ENCODE measurements at places on chromosomes 7 and 10.

DNA sequence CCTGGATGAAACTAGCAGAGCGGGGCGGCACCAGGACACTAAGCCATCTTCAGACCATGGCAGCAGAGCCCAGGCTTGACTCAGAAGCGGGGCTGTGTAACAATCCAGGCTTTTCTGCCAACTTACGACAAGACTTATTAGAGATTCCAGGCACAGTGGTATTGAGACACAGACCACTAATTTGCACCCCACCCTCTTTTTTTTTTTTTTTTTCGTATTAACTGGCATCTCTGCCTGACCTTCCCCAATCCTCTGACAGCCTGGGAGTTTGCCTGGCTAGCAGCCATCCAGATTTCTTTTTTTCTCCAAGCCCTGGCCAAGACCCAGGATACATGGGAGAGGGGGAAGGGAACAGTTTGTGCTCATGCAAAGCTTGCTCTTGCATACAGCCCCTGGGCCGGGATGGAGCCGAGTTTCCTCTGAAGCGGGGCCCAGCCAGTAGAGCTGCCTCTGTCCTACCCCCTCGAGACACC lies 182.4 kb downstream of the PLXNA4 start:
- H3K4me1 ChIP-seq = no peaks in the 10 kb centered on the region
- H3K4me3 ChIP-seq = no peak overlapping the region
- no peak for DNase-seq
- H3K27me3 ChIP-seq = no peaks in the 10 kb centered on the region
- no peaks in the 10 kb centered on the region for H3K36me3 ChIP-seq

- H3K4me3 ChIP-seq = no peak overlapping the region
- no peak overlapping the region for H3K27ac ChIP-seq
- H3K27me3 ChIP-seq = no peaks in the 10 kb centered on the region
- DNase-seq = no peak
Observed at GRCh38 chr7:125664625-125665024, 735.0 kb upstream of the POT1 start.

GRCh38 chr7:27159266-27160144 lies 3.0 kb upstream of the HOXA7 start:
- H3K27ac ChIP-seq = no peak overlapping the region
- H3K36me3 ChIP-seq = peaks cover 24% of the 10 kb centered on the region
- H3K4me3 ChIP-seq = no peak overlapping the region
- no peak for DNase-seq
- peaks cover 30% of the 10 kb centered on the region for H3K4me1 ChIP-seq

DNA sequence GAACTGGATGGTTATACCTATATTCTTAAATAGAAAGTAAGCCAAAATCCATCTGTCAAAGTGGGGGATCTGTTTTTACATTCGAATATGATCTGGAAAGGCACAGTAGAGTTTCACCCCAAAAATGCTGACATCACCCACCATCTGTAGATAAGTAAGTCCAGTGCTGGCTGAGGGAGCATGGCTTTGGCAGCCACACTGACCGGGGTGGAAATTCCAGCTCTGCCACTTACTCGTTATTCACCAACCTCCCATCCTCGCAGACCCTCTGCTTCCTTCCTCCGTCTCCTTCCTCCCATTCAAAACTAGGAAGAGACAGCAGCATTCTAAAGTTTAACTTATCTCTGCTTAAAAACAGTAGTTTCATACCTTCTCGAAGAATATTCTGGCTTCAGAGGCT lies 84.9 kb upstream of the GATA3 start:
- H3K4me3 ChIP-seq = no peak overlapping the region
- H3K36me3 ChIP-seq = peaks cover 5% of the 10 kb centered on the region
- no peak for DNase-seq
- no peak overlapping the region for H3K27ac ChIP-seq
- no peaks in the 10 kb centered on the region for H3K27me3 ChIP-seq

DNA sequence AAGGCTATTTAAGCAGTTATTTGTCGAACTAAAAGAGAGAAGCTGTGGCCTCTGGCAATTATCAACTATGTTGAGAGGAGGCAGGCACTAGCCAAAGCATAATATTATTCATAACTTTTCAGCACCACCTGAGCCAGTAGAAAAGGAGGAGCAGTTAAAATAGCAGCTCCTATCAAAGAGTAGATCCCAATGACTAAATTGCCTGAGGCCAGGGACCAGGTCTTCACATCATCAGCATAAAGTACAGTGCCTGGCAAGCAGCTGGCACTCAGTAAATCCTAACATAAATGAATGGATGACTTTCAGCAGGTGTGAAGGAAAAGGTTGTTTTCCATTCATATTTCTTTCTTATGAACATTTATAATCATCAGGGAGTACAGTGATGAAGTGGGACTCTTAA lies 309.0 kb upstream of the IMMP2L start:
- H3K27ac ChIP-seq = no peak overlapping the region
- H3K4me3 ChIP-seq = no peak overlapping the region
- no peaks in the 10 kb centered on the region for H3K27me3 ChIP-seq

All from SJSA1 (cell line).